Fibroblast of skin of left biceps (primary cell): ENCODE measurements at places on chromosomes 6 and 20.
A peak's percentile ranks its signal among the peaks of the same experiment; 100 is the strongest.

- no peak for DNase-seq
Observed at GRCh38 chr6:144935181-144935580, 650.0 kb downstream of the UTRN start.

DNA sequence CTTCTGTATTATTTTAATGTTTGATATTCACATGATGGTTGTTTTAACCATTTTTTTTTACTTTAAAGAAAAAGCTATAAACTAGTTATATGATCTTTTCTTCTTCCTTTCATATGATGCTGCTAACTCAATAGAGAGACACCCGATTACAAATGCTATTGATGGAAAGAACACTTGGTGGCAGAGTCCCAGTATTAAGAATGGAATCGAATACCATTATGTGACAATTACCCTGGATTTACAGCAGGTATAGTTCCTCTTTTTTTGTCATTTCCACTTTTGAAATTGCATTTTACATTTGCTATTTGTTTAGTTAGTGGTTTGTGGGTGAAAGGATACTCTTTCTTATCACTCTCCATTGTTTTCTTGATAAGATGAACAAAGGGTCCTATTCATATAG, 176.7 kb downstream of the LAMA2 start:
- DNase-seq: no peak

DNA sequence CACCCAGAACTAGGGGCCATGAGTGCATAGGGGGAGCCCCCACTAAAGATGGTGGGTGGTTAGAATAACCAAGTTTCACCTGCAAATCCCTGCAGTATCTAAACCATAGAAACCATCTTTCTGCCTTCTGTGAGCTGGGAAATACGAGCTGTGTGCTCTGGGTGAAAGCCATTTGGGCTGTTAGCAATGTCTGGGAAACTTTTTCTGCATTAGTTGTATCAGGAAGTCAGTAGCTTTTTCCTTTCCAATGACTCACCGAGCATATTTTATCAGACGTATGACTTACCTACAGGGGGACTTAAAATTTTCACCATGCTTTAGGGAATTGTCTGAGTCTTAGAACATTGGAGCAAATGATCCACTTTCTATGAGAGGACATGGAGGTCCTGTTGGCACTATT, 584.0 kb downstream of the QKI start:
- DNase-seq: no peak

DNA sequence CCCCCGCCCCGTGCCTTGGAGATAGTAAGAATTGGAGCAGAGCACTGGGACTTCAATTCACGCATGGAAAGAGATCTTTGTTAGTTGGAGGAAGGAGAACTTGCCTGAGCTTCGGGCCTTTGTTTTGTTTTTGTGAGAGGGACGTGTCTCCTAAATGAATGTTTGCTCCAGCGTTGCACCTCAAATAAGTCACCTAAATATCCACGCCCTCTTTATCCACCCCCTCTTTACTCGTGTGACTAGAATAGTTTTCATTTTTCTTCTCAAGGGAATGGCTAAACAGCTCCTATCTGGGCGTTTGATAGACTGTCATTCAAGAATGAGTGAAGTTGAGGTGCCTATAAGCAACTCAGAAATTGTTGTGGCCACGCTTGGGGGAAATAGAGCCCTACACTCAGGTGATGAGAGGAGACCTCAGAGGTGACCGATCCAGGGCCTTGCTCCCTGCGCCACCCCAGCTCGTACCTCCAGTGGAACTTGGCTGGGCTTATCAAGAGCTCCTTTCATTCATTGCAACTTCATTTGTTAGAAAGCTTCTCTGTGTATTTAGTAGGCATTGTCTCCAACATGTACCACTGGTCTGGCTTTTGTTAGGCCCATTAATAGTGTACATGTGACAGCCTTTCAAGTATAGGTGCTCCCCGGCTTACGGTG, 861 bp downstream of the PCMTD2 start:
- DNase-seq: no peak

DNA sequence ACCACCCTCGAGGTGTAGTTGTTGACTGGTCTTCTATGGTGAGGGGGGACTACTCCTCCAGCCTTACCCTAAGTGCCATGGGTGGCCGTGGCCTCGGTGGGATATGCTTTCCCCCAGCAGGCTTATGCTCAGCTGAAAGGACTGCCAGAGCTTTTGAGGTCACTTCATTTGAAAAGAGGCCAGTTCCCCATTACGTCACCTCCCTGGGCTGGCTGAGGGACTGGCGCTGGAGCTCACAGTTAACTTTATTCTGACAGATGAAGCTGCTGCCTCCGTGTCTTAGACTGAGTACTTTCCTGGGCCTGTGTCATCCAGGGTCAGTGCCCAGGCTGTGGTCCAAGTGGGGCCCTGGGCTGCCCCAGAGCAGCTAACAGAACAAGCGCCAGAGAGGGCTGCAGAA, 42.8 kb upstream of the PCMTD2 start:
- no peak for DNase-seq

DNA sequence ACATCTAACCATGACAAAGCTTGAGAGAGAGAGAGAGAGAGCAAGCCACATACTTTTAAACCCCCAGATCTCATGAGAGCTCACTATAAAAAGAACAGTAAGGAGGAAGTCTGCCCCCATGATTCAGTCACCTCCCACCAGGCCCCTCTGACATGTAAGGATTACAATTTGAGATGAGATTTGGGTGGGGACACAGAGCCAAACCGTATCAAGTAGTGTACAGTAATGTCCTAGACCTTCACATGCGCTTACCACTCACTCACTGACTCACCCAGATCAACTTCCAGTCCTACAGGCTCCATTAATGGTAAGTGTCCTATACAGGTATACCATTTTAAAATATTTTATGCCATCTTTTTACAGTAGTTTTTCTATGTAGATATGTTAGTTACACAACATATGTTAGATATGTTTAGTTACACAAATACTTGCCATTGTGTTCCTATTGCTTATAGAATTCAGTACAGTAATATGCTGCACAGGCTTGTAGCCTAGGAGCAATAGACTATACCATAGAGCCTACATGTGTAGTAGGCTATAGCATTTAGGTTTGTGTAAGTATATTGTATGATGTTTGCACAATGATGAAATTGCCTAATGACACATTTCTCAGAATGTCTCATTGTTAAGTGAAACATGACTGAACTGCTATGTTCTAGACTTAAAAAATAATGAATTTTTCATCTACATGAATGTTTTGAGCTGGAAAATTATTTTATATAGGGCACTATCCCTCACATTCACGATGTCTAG, 11.7 kb downstream of the TSPYL1 start:
- DNase-seq: no peak

DNA sequence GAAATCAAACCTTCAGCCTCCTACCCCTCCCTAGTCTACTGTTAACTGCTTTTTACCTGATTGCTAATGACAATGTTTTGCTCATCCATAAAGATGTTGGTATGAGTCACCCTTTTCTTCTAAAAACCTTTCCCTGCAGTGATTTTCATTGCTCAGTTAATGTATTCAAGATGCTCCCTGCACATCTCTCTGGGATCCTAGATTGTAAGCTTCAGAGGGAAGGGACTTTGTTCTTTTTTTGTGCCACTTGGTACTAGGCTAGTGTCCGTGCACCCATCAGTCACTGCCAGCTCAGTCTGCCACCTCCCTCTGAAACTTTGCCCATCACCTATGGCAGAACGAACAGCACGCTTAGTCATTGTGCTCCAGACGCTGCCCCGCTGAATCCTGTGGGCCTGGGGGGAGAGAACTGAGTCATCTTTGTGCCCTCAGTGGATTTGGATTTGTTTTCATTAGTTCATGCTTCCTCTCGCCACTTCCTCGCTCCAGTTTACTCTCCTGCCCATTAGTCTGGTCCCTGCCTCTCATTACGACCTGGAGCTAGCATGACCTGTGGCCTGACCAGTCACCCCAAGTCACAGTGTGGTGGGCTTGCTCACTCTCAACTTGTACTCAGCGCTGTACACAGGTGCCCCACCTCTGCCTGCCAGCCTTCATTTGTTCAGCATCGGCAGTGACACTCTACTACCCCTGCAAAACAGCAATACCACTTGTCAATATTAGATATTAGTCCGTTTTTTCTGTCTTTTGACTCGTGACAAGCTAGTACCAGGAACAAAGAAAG, 78.0 kb upstream of the TMEM181 start:
- DNase-seq: peak; percentile 29

DNA sequence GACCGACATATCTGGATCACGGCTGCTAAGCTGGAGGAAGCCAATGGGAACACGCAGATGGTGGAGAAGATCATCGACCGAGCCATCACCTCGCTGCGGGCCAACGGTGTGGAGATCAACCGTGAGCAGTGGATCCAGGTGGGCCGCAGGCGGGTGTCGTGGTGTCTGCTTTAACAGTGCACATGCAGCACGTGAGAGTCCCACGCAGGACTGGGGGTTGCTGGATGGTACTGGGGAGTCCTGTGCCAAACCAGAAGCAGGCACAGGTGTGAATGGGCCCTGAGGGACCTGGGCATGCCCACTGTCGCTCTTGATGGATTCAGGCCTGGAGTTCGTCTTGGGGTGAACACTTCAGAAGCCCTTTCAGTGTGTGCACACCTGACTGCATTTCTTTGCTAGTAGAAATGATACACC, 24.6 kb upstream of the C20orf204 start:
- DNase-seq: no peak

GRCh38 chr6:153898360-153899059, 140.5 kb upstream of the OPRM1 start:
- DNase-seq: no peak

- DNase-seq: no peak
Observed at GRCh38 chr6:55319961-55320695, 7.1 kb upstream of the GFRAL start.
